ENCODE measurements at places on chromosomes 7 and 10.

- DNase-seq, result no peak
Measured at GRCh38 chr7:28903730-28904577, 54.2 kb downstream of the TRIL start.

- no peak for DNase-seq
Measured at GRCh38 chr10:24519950-24520349, 203.7 kb downstream of the ARHGAP21 start.

- no peak for DNase-seq
Measured at GRCh38 chr10:55212051-55212450, 411.0 kb upstream of the PCDH15 start.

- no peak for DNase-seq
Measured at GRCh38 chr10:34179280-34179679, 635.8 kb downstream of the PARD3 start.

- no peak for DNase-seq
Measured at GRCh38 chr10:93106631-93107072, 33.0 kb downstream of the CYP26A1 start.

DNA sequence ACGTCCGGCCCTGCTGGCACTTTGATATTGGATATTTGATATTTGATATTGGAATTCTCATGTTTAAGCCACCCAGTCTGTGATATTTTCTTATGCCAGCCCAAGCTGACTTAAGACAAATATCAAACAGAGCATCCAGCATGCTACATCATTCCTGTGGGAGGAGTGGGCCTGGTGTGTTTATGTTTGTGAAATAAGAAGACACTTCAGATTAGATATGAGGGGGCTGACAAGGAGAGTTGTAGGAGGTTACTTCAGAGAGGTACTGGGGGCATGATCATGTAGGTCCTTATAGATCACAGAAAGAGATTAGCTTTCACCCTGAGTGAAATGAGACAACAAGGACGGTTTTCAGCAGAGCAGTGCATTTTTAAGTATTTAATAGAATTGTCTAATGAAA lies 382.9 kb downstream of the SEMA3D start:
- DNase-seq, result no peak

DNA sequence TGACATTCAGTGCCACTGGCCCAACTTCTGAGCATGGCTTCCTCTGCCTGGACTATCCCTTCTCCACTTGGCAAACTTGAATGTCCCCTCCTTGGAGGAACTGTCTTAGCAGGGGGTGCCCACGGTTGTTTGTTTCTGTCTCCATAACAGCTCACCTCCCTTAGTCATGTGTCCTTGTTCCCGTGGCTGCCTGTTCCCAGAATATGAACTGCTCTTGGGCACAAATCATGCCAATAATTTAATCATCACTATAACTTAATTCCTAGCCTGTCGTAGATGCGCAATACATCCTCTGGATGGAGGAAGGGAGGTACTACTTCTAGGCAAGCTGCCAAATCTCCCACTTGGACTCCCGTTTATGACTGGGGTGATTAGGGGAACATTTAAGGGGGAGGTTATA lies 173.1 kb downstream of the MYOF start:
- no peak for DNase-seq

DNA sequence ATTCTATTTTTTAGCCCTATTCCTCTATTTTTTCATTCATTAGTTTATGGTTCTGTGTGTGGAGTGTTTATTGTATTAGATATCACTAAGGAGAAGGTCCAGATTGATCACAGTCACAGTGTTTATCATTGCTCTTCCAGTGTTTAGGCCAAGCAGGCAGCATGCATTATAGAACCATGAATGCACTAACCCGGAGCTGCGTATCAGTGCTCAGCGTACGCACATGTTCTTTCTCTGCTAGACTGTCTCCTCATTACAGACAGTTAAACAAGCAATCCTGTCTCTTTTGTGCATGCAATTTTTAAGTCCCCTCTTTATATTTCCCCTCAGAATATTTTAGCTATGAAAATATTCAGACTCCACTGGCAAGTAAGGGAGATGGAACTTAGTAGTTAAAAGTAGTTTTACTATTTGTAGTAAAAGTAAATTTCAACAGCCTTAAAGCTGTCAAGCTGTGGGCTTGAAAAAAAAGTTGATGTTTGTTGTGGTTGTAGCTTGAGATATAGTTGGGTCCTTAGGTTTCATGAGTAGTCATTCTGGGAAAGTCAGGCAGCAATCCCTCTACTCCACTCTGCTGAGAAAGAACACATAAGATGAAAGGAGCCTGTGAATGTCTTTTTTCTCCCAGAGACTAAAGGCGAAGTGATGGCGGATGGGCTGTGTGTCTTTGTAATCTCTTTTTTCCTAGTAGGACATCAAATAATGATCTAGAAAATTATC lies 260.4 kb downstream of the CDK14 start:
- no peak for DNase-seq

DNA sequence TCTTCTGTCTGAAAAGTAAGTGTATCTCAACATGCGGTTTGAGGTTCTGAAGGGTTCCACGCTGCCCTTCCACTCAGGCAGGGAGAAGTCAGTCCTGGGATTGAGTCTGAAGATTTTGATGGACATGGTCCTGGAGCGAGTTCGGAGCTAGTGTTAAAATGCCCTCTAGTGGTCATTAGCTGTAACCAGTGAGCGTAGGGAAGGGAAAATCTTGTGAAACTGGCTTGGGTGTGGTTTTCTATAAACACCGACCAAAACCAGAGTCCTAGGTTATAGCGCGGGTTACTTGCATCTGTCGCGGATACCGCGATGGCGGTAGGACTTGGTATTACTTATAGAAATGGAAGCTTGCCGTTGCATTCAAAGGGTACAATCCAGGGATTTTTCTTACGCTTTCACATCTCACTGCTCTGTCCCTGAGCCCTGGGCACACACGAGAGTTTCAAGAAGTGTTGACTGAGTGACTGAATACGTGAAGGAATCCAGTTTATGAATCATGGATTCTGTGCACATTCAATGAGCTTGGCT lies 348.2 kb upstream of the C7orf33 start:
- DNase-seq, result no peak

DNA sequence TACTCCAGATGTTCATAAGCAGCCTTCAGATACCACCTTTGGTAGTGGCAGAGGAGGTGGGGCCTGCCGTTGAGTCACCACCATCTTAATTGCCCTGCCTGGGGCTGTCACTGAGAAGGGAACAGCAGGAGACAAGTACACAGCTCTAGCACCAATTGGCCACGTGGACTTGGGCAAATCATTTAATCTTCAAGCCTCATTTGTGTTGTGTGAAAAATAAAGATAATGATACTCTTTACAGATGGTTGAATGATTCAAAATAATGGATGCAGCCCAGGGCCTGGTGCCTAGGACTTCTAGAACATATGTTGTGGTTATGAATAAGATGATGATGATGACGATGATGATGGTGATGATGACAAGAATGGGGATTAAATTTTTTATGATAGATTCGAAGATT lies 111.9 kb upstream of the ADAM12 start:
- DNase-seq, result no peak

DNA sequence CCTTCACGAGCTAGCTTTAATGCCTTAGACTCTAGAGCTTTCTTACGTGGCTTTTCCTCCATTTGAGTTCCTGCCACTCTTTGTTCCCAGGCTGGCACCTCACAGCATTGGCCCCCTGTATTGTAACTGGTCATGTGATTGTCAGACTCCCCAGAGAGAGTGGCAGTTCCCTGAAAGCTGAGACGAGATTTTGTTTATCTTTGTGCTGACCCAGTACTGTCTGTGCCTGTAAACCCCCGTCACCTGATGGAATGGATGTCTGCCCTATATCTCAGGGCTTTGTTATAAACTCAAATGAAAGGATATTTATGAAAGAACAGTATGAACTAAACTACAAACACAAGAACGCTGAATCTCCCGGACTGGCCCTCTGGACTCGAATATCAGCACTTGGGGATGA lies 13.0 kb downstream of the NOBOX start:
- DNase-seq, result no peak

- DNase-seq, result no peak
Measured at GRCh38 chr7:54091322-54091721, 450.9 kb upstream of the VSTM2A start.

DNA sequence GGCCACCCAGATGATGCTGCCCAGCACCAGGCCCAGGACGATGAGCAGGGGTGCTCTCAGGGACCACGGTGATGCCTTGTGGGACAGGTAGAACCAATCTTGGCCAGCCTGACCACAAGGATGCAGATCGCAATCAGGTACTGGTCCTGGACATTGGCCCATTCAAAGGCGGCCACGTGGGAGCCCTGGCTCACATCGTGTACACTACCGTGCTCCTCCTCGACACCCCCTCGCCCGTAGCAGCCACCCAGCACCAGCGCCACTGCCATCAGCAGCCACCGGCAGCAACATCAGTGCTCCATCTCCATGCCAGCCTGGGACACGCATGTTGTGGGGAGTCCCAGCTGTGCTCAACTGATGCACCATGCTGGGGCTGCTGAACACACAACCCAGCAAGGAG lies 39.0 kb downstream of the AGAP6 start:
- no peak for DNase-seq

GRCh38 chr10:7111561-7111960 lies 299.3 kb downstream of the SFMBT2 start:
- no peak for DNase-seq

GRCh38 chr7:124779194-124779593 lies 13.6 kb upstream of the GPR37 start:
- no peak for DNase-seq

GRCh38 chr10:104694074-104694473 lies 53.0 kb downstream of the SORCS3 start:
- no peak for DNase-seq

DNA sequence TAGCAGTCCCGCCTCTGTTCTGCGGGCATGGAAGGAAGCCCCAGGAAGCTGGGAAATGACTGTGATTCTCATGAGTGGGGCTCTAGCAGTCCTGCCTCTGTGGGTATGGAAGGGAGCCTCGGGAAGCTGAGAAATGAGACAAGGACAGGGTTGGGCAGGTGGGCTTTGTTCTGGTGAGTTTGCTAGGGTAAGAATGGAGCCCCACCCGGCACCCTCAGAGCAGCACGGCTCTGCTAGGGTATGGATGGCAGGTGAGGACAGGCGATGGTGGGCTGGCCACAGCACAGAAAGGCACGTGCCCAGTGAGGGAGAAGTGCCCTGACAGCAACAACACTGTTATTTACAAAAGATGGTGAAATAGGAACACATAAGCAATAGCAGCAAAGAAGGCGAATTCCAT lies 39.6 kb downstream of the SVIL start:
- no peak for DNase-seq

DNA sequence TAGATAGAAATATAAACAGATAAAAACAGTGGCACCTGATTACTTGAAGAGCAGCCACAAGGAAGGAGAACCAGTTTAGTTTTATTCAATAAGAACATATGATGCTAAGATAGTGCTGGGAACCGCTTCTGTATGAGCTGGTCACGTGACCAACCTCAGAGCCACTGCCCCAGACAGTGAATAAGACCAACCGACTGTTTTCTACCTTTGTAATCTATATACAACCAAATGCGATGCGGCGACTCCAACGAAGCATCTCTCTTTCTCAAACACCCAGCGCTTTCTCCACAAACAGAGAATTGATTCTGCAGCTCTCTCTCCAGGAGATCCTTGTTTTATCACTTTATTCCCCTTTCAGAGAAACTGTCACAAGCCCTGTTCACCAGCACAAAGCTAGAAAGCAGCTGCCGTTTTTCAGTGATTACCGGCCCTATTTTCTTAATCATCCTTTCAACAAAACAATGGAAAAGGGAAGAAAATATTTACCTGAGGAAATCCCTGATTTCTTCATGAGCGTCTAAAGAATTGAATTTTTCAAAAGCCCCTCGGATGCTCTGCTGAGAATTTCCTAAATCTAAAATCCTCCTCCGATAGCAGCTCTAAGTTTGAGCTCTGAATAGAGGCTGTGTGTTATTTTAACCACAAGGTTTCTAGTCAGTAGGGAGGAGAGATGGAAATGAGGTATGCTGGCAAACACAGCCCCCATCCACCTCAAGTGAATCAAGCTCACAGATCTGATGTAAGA lies 55.7 kb upstream of the JCAD start:
- no peak for DNase-seq

GRCh38 chr10:70722820-70723424 lies 50.6 kb downstream of the ADAMTS14 start:
- no peak for DNase-seq

GRCh38 chr10:118568327-118568848 lies 27.1 kb downstream of the PRLHR start:
- DNase-seq, result no peak

DNA sequence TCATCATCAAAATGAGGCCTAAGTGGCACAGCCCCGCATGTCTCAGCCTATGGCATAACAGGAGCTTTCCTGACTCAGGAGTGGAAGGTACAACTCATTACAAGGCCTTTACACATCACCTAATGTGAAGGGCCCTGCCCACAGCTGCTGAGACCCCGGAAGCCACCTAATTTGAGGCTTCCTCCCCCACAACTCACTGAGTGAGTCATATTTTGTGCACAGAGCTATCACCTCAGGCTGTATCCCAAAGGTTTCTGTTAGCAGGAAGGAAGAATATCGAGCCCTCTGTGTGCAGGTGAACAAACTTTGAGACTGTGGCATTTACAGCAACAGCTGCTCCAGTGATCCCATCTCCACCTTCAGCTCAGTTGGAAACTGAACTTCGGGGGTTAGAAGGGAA lies 20.6 kb downstream of the HTR5A start:
- DNase-seq, result no peak

GRCh38 chr7:65239707-65240352 lies 133.8 kb upstream of the ZNF92 start:
- no peak for DNase-seq

DNA sequence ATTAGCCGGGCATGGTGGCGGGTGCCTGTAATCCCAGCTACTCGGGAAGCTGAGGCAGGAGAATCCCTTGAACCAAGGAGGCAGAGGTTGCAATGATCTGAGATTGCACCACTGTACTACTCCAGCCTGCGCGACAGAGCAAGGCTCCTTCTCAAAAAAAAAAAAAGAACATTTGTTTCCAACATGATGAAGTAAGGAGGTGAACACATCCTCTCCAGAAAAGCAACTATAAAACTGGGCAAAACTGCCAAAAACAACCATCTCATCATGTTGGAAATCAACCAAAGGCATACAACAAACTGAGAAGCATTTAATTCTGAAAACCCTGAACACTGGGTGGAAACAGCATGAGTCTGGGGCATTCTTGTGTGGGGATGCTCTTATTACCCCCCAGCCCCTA lies 14.3 kb downstream of the PRTFDC1 start:
- no peak for DNase-seq

DNA sequence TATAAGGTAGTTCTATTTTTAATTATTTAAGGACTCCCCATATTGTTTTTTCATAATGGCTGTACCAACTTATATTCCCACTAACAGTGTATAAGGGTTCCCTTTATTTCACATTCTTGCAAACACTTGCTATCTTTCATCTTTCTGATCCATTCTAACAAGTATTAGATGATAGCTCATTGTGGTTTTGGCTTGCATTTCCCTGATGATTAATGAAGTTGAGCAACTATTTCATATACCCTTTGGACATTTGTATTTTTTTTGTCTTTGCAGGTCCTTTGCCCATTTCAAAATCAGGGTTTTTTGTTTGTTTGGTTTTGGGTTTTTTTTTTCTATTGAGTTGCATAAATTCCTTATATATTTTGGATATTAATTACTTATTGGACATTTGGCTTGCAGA lies 107.2 kb downstream of the EPC1 start:
- no peak for DNase-seq

- no peak for DNase-seq
Measured at GRCh38 chr10:103098240-103098639, 94.8 kb downstream of the NT5C2 start.

All from stimulated activated CD8-positive, alpha-beta memory T cell treated with anti-CD3 and anti-CD28 coated beads, Interleukin-12 subunit alpha, Interleukin-12 subunit beta, amount 100 ng/mL, for 4 hours (primary cell).